Activated CD4-positive, alpha-beta T cell treated with anti-CD3 and anti-CD28 coated beads for 24 hours (primary cell): ENCODE measurements at places on chromosomes 7 and 10.

DNA sequence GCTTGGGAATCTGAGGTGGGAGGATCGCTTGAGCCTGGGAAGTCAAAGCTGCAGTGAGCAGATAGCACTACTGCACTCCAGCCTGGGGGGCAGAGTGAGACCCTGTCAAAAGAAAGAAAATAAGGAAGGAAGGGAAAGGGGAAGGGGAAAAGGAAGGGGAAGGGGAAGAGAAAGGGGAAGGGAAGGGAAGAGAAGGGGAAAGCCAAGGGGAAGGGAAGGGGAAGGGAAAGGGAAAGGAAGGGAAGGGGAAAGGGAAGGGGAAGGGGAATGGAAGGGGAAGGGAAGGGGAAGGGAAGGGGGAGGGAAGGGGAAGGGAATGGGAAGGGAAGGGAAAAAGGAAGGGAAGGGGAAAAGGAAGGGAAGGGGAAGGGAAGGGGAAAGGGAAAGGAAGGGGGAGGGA is 41.5 kb downstream of the ARHGAP19 start:
- no peak for DNase-seq

DNA sequence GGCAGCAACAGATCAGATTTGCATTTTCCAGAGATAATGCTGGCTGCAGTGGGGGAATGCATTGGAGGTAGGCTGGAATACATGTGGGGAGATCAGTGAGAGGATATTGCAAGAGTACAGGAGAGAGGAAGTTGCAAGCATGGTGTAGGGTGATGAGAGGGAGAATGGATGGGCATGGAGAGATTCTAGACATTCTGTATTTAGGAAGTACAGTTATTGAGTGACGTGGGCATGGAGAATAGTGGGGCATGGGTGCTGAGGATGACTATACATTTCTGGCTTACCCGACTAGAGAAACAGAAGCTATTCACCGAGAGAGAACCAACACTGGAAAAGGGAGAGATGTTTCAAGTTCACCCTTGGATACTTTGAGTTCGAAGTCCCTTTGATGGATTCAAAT is 116.9 kb upstream of the SVIL start:
- DNase-seq, result no peak

GRCh38 chr10:126170371-126170770 is 217.9 kb downstream of the ADAM12 start:
- DNase-seq, result no peak

- DNase-seq, result no peak
These were observed 307.6 kb upstream of the PHYHIPL start for GRCh38 chr10:58868736-58869435.

- no peak for DNase-seq
These were observed 102.2 kb downstream of the MYOF start for GRCh38 chr10:93379731-93380575.

GRCh38 chr10:78442836-78443550 is 409.3 kb downstream of the RPS24 start:
- no peak for DNase-seq

DNA sequence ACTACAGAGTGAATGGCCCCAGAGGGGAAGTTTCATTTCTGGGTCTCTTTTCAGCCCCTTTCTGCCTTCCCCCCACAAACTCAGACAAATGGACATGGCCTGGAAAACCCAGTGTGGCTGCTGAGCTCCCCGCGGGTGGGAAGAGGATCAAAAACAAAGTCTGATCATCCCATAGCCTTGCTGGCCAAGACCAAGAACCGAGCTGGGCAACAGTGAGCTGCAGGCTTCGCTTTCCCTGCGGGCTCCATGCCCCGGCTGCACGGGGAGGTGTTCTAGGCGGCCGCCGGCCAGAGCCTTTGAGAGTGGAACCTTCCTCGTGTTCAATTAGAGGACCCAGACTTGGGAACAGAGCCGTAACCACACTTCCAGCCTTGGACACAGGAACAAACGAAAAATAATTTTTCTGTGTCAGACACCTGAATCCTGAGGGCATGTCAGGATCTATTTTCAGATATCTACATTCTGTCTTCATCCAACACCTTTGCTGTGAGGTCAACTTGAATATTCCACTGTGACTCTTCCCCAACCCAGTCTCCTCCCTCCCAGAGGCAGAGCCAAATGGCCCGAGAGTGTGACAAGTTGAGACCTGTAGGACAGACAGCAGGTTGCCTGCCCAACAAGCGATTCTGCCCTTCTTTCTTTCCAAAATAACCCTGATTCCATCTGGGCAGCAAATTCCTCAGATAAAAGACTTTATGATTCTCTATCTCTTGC is 26.0 kb downstream of the WDR86 start:
- DNase-seq, result no peak

- DNase-seq, result no peak
These were observed 68.5 kb upstream of the TNRC18 start for GRCh38 chr7:5492020-5492635.

- no peak for DNase-seq
These were observed 39.5 kb downstream of the DIP2C start for GRCh38 chr10:649798-650440.
